Spinal cord (tissue), 10 donors: ENCODE measurements at places on chromosomes 12 and 14. TPM values are rescaled to one million over a fixed set of nuclear protein-coding genes. Genes with fewer than 3 reads are reported as not detected.

- DNase-seq, result peak; percentile 43
Observed at GRCh38 chr12:59084511-59085375, 164.4 kb upstream of the LRIG3 start.

The ABCC9 gene
- polyA plus RNA-seq, result 18.8 TPM

DNA sequence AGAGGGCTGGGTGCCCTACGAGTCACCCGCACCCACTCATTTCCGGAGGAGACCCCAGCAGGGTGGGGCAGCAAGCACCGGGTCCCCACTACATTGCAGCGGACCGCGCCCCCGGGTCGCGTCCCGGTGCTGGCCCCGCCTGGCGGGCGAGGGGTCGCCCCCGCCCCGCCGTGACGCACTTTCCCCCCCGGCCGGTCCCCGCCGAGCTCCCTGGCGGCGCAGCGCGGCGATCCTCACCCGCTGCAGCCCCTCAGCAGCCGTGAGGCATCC lies 106.1 kb downstream of the PRICKLE1 start:
- DNase-seq, result no peak

The ATP23 gene
- polyA plus RNA-seq, result 9.0 TPM
